ENCODE measurements at places on chromosomes 4 and X.

DNA sequence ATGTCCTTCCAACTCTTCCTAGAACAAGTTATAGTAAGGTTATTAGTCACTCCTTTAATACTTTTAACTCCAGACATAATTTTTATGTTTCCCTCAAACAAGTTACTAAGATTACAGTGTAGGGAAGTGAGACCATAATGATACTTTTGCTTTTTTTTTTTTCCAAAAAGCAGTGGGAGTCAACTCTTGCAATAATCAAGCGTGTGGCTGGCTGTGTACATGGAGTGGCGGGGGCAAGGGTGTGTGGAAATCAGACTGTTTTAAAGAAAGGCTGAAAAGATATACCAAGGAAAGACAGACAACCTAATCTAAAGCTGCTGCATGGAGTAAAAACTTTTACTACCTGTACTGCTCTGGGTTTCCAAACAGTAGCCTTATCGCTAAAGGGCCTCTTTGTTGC is 4.1 kb downstream of the NOA1 start:
- DNase-seq: no peak

DNA sequence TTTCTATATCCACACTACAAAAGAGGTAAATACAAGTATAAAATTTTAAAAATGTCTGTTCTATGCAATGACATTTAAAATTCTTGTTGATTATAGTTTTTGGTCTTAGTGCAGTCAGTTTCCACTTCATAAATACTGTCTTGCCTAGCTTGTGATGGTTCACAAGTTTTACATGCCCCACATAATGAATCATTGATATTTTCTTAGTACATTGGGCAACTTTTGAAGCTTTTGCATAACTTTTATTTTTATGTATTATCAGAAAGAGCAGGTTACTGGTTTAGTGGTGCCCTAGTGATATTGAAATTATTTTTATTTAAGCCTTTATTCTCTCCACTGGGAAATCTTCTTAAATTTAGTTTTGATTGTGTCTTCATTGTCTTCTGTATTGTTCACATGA is 388.0 kb downstream of the CCSER1 start:
- no peak for DNase-seq

DNA sequence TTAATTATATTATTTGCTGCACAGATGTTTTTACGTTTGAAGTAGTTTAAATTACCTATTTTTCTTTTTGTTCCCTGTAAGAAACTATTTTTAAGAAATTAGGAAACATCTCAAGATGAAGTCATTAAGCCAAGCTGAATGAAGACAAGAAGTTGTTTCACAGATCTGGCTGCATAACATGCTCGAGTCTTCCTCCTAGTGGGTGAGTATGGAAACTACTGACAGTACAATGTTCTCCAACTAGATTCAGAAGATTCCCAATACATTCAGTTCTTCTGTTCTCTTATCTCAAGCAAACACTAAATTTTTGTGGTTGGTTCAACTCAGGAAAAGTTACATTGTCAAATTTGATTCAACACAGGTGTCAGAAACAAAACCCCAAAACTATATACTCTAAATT is 256.8 kb upstream of the VCX start:
- DNase-seq: peak; percentile 36

DNA sequence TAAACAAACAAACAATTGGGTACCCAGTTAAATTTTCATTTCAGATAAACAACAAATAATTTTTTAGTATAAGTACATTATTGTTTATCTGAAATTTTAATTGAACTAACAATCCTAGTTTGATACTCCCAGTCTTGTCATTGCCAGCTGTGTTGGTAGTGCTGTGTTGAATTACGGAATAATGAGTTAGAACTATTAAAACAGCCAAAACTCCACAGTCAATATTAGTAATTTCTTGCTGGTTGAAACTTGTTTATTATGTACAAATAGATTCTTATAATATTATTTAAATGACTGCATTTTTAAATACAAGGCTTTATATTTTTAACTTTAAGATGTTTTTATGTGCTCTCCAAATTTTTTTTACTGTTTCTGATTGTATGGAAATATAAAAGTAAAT is 2.9 kb downstream of the CXCL8 start:
- DNase-seq: no peak

GRCh38 chrX:39854772-39855747 is 242.7 kb downstream of the BCOR start:
- no peak for DNase-seq

DNA sequence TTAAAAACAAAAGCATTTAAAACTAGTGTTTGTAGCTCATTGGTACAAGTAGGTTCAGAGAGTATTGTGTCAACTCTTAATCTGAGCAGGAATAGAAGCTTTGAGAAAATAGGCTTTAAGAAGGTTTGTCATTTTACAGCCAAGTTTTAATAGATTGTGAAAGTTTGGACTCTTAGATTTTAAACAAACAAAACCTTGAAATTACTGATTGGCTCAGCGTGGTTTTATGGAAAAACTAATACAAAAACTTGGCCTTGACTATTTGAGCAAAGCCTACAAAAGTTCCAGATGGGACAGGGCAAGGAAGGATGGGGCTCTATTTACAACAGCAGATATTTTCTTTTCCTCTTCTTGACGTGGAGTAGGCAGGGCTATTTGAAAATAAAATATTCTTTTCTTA is 16.5 kb downstream of the ZFX start:
- no peak for DNase-seq

DNA sequence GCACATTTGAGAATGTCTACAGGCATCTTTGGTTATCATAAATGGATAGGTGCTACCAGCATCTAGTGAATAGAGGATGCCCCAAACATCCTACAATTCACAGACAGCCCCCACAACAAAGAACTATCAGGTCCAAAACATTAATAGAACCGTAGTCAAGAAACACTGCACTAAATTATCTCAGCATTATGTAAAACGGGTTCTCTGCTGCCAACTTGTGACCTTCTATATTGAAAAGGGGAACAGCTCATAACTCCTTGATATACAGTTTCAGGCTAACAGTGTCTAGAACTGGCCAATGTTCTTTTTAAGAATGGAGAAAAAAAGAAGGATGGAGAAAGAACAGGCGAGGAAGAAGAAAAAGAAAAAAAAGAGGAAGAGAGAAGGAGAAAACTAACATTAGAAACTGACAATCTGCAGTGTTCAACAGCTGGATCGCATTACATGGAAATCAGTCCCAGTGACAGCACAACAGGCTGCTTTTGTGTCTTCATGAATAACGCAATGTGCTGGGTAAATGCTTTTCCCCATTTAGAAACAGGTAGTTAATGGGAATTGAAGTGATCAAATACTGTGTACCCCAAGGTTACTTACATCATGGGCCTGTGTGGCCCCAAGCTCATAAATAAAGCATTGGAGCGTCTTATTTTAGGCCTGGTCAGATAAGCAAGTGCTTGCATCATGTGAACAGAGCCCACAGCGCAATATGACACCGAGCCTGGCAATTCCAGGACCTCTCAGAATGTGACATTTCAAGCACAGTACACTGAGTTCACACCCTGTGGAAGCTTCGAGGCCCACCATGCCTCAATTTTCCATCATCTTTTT is 339.5 kb downstream of the DHX15 start:
- peak; percentile 45 for DNase-seq

- DNase-seq: no peak
Measured at GRCh38 chrX:112877771-112878173, 37.1 kb upstream of the AMOT start.

DNA sequence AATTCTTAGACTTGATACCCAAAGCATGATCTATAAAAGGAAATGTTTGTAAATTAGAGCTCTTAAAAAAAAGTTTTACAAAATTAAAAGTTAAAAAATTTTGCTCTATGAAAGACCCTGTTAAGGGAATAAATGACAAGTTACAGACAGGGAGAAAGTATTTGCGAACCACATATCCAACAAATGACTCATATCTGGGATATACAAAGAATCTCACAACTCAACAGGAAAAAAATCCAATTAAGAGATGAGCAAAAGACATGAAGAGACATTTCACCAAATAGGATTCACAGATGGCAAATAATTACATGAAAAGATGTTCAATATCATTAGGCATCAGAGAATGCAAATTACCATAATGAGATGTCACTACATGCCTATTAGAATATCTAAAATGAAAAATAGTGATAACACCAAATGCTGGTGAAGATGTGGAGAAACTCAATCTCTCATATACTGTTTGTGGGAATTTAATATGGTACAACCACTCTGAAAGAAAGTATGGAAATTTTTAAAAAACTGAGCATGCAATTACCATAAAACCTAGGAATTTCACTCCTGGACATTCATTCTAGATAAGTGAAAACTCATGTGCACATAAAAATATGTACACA is 100.8 kb upstream of the EOLA2 start:
- no peak for DNase-seq

DNA sequence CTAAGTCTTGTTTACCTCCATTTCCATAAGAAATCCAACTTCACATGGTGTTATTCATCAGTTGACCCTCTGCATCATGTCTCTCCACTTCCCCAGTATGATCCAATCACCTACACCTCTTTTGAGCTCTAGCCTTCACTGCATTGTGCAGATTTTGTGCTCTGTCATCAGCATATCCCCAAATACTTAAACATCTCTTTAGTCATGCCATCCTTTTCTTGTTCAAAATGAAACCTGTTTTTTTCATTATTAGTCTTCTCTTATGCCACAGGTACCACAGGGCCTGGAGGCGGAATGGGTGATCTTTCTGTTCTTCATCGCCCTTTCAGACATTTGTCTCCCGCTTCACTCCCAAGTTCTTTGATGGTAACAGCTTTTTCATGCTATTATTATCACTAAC is 382.7 kb upstream of the GALNTL6 start:
- no peak for DNase-seq

GRCh38 chrX:23385242-23385641 is 50.6 kb downstream of the PTCHD1 start:
- DNase-seq: no peak

DNA sequence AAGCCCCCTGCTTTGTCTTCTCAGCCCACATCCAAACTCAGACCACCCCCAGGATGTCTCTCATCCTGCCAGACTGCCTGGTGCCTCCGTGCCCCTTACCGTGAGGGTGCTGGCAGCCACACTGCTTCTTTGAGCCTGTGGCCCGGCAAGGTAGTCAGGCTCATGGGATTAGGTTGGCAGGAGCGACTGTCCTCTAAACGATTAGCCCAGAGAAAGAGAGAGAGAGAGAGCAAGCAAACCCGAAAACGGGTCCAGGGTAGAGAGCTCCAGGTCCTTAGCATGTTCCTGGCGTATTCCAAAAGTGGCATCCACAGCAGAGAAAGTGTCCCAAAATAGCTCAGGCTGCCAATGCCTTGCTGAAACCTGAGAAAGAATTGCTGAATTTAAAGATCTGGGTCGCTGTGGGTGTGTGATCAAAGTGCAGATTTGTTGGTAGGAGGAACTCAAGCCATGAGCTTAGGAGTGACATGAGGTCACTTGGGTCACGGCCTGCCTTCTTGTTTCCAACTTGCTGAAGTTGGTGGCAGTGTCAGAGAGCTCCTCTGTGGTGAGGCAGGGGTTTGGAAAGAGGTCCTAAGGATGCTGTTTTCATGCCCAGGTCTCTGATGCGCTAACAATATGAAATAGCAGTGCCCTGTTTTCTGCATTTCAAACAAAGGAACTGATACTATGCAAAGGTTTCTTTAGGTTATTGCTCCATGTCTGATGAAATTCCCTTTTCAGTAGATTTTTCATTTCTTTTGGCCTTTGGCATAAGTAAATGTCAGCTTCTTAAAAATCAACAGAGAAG is 81.6 kb downstream of the RTL9 start:
- no peak for DNase-seq

DNA sequence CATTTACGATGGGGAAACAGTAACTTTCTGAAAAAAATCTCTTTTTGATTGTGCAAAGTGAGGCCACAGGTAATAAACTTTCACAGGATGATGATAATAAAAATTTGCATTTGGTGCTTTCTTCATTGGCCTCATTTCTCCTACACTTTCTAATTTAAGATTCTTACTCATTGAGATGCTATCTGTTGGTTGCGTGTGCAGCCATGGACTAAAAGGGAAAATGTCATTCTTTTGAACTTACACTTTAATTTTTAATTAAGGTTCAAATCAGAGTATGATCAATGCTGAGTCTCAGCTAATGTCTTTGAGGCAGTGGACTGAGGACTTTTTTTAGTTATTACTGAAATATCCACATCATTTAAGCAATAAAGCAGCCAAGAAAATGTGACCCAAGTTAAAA is 87.6 kb downstream of the SEL1L3 start:
- DNase-seq: no peak

DNA sequence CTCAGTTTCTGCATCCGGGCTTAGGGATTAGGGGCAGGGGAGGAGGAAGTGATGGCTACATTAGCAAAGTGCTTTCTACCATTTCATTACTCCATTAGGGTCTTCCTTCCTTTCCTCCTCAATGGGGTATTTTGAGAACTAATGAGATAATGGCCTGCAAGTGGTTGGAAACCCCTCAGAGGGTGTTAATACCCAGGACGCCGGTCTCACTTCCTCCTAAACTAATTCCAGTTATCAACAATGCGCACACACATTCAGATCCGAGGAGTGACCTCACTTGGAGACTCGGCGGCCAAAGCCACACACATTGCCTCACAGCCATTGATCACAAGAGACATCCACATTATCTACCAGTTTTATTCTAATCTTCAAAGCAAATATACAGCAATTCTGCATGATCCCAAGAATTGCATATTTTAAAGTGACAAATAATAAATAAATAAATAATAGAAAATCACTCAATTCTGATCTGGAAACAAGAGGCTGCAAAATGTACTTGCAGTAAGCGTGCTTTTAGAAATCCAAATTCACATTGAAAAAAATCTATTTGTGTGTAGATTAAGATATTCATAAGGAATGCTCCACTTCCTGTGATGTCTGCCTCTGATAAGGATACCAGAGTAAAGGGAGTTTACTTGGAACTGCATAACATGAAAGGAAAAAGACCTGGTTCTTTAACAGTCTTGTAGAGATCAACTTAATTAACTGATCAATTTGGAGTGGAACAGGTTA is 329.1 kb downstream of the FBXW7 start:
- DNase-seq: no peak

GRCh38 chrX:55919367-55920221 is 202.0 kb downstream of the RRAGB start:
- no peak for DNase-seq

- peak; percentile 8 for DNase-seq
Measured at GRCh38 chr4:151409470-151410313, 716 bp downstream of the FHIP1A start.

GRCh38 chrX:68363984-68364383 is 69.3 kb downstream of the OPHN1 start:
- no peak for DNase-seq

DNA sequence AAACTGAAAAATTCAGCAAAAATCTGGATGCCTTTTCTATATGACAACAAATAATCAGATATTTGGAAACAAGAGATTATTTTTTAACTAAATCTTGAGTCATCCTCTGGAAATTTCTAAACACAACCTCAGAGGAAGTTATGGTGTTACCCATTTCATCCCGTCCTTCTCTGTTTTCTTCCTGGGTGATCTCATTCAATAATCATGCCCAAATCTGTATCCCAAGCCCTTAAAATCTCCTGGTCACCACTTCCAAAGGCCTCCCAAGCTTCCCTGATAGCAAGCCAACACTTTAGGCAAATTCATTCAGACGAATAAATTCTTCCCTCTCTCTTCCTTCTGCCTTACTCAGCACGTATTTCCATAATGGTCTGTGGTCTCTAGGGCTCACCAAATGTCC is 9.7 kb upstream of the SORCS2 start:
- no peak for DNase-seq

GRCh38 chr4:129823105-129823504 is 727.2 kb downstream of the C4orf33 start:
- no peak for DNase-seq

All from SK-N-DZ (cell line).